ENCODE measurements at places on chromosomes 11 and 22.
A peak's percentile ranks its signal among the peaks of the same experiment; 100 is the strongest.

- no peak for DNase-seq
Measured at GRCh38 chr11:75964071-75964470, 149.1 kb downstream of the UVRAG start.

DNA sequence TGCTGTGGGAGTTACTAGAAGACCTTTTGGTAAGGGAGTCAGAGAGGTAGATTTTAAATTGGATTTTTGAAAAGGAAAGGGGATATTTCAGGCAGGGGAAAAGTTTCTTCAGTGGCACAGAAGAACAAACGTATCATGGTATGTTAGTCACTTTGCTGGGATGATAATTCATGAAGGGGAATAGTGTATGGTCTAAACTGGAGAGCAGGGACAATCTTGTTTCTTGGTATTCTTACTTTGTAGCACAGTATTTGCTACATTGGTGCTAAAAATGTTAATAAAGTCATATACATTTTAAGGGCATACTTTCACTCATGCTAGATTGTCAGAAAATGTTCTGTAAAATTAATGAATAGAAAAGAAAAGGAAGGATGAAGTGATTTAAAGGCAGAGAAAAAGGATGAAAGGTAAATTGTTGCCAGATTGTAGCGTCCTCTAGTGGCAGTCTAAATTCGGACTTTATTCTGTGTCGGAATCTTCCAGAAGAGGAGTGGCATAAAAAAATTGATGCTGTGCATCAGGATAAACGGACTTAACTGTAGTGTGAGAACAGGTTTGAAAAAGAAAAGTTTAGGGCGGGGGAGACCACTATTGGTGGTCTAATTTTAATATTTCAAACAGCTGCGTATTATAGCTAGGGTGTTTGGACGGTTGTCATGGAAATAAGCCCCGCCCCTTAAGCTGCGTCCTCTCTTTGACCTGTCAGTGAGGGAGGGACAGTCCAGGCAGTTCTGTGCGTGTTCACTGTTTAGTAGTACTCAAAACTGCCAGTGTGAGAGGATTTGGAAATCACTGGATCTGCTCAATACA lies at the start of gene BCO2:
Gene BCO2 (plus strand): TSS at position 724 of the 810 bp plus-strand sequence. CDS start 90 bp downstream, outside the sequence.
- peak; percentile 7 for DNase-seq

DNA sequence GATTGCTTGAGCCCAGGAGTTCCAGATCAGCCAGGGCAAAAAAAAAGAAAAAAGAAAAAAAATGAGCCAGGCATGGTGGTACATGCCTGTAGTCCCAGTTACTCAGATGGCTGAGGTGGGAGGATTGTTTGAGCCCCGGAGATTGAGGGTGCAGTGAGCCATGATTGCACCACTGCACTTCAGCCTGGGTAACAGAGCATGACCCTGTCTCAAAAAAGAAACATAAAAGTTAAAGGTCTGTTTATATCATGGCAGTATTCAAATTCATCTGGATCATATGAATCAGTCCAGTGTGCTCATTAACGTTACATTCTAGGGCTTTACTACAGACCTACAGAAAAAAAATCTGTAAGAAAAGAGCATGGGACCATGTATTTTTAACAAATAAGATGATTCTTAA lies 13.9 kb downstream of the HSD17B12 start:
- DNase-seq = no peak

GRCh38 chr11:13055200-13055599 lies 46.1 kb downstream of the RASSF10 start:
- DNase-seq = no peak

GRCh38 chr22:19709063-19709769 lies 5.1 kb upstream of the SEPTIN5 start:
- no peak for DNase-seq

DNA sequence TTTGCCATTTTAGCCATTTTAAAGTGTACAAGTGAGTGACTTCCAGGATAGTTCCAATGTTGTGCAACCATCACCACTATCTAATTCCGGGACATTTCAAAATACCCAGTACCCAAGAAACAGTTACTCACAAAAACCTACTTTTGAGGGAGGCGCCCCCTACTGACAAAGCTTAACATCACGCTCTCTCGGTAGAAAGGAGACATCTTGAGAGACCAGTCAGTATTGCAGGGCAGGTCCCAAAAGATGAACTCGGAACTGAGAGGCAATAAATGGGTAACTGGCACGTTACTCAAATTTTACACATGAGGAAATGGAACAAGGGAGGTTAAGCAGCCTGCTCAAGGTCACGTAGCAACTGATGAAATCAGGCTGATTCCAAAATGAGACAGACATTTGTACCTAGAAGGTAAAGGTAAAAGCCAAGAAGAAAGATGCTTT lies 50.0 kb upstream of the POU2AF1 start:
- DNase-seq = no peak

DNA sequence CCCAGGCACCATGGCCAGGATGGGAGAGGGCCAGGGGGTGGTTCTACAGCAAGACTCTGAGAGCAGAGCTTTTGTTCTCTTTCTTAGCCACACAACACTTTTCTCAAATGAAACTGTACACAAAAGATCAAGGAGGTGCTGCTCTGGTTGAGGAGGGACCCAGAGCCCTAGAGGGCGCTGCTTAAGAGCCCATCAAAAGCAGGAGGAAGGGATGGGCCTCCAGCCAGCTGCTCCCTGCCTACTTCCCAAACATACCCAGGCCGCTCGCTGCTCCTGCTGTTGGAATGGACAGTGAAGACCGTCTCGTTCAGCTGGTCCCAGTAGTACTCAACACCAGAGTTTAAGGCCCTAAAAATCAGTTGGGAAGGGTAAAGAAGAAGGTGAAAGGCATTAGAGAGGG lies 18.4 kb upstream of the CHRM4 start:
- no peak for DNase-seq

GRCh38 chr22:16824716-16825687 lies at the start of gene XKR3:
TSS of gene XKR3 (minus strand) at chr22:16825411. CDS start at chr22:16808073, 17,338 bp downstream.
- no peak for DNase-seq

GRCh38 chr22:29617922-29618629 lies 14.6 kb downstream of the NF2 start:
- no peak for DNase-seq

GRCh38 chr22:26660961-26661578 lies 3.7 kb downstream of the MIAT start:
- no peak for DNase-seq

DNA sequence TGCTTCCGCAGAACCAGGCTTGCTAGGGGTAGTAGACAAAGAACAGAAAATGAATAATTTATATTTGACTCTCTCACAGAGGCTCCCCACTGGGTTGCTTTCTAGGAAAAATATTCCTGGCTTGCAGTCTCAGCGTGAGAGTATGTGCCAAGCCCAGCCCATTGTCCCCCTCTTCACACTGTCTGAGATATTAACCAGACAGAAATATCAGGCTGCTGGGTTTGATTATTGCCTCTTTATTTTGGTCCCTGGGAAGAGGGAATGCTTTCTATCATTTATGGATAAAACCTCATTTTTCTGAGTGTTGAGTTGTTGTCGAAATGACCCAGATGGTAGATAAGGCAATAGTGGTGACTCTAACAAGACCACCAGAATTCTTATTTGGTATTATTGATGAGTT lies 367.9 kb downstream of the METTL15 start:
- DNase-seq = no peak

- no peak for DNase-seq
Measured at GRCh38 chr11:41950470-41951143, 491.2 kb upstream of the LRRC4C start.

- DNase-seq = no peak
Measured at GRCh38 chr11:125943661-125944349, 2.0 kb upstream of the VSIG10L2 start.

DNA sequence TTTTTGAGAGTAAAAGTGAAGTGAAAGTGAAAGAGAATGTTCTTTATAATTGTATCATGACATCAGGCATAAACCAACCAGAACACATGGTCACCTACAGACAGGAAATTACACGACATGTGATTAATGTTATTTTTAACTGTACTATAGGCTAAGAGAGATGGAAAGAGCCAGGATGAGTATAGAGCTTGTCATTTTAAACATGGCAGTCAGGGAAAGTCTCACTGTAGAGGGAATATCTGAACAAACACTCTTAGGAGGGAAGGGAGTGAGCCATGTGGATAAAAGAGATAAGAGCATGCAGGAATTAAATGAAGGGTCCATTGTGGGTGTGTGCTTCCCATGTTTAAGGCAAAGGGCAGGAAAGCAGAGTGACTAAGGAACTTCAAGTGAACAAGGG lies 599.1 kb upstream of the FAT3 start:
- no peak for DNase-seq

GRCh38 chr11:24078018-24078417 lies 418.8 kb upstream of the LUZP2 start:
- DNase-seq = no peak

DNA sequence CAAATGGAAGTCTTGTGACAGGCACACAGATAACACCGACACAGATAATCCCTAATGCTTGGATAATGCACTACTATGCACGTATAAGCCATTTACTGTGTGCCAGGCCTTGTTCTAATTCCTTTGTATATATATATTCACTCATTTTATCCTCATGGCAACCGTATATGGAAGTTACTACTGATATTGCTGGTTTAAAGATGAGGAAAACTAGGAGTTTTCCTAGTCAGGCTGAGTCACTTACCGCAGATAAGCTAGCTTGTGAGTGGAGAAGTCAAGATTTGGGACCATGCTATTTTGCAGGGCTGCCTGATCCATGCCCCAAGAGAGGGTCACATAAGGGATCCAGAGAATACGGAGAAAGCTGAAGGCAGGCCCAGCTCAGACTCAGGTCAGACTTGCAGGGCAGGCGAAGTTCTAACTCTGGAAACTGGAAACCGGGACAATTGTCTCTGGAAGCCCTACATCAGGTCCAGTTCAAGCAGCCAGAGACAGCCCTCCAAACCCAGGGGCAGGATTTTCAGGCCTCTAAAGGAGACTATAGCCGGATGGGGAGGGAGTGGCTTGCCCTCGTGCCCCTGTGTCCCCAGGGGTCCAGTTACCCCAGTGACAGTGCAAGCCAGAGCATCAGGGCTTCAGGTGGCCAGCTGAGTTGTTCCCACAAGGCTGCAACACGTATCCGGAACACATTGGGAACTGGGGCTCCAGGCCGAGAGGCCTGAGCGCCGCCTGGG lies 534.8 kb downstream of the INSC start:
- DNase-seq = no peak

- DNase-seq = no peak
Measured at GRCh38 chr11:102437727-102438126, 14.8 kb downstream of the TMEM123 start.

GRCh38 chr22:41361716-41362310 lies 19.9 kb upstream of the TEF start:
- no peak for DNase-seq

DNA sequence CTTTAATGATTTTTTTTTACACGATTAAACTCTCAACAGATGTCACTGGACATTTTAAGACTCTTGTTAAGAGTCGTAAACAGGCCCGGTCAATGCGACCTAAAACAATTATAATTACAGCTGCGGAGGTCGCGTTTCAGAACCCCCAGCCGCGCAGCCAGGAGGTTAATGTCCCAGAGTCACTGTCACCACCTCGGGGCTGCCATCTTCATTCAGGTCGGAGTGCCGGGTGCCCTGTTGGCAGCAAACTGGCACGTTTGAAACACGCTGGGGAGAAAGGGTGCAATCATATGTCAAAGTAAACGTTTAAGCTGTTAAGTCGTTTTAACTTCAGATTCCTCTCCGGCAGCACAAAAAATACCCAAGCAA lies 711 bp upstream of the PHF21B start:
- no peak for DNase-seq

DNA sequence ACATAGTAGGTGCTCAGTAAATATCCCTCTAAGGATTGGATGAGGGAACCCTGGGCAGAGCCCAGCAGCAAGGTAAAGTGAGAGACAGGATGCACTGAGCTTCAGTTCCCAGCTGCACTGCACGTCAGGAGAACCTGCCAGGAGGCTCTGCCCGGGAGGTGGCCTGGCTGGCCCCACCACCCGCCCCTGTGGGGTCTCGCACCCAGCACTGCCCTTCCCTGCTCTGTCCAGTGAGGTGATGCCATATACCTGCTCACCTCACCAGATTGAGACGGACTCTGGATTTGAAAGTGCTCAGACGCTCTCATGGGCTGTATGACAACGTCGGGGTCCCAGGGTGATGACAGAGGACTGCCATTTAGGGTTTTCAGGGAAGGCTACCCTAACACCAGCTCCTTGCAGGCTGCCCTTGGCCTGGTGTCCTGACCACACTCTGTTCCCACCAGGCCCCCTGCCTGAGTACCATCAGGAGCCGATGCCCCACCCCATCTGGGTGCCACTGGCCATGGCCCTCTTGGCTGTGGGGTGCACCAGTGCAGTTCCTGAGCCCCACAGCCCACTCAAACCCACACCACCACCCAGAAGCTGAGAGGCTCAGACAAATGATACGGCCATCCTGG lies 61.7 kb upstream of the FGF3 start:
- DNase-seq = no peak

GRCh38 chr22:37254209-37254866 lies 10.3 kb upstream of the RAC2 start:
- DNase-seq = no peak

DNA sequence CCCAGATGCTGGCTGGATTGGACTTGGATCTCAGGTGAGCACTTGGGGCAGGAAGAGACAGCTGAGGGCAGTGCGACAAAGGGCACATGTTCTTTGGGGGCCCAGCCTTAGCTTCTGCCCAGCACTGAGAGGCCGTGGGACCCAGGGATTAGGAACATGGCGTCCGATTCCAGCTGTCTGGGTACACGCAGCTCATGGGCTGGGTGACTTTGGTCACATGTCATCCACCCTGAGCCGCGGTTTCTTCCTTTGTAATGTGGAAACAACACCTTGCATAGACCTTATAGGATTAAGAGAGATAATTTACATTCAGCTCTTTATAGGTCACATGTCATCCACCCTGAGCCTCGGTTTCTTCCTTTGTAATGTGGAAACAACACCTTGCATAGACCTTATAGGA lies 39.8 kb downstream of the MYO18B start:
- no peak for DNase-seq

Data from stimulated activated CD8-positive, alpha-beta memory T cell treated with anti-CD3 and anti-CD28 coated beads, Interleukin-15, amount 100 ng/mL, for 4 hours (primary cell).